ENCODE measurements at places on chromosomes 1 and 21. TPM values are rescaled to one million over a fixed set of nuclear protein-coding genes. Genes with fewer than 3 reads are reported as not detected.

The FMO3 gene
- polyA plus RNA-seq: 1.8 TPM

The RBM11 gene
- 5.3 TPM for polyA plus RNA-seq

The LCE1C gene
- polyA plus RNA-seq: not detected

The CRABP2 gene
- 88.6 TPM for polyA plus RNA-seq

The VASH2 gene
- 35.4 TPM for polyA plus RNA-seq

DNA sequence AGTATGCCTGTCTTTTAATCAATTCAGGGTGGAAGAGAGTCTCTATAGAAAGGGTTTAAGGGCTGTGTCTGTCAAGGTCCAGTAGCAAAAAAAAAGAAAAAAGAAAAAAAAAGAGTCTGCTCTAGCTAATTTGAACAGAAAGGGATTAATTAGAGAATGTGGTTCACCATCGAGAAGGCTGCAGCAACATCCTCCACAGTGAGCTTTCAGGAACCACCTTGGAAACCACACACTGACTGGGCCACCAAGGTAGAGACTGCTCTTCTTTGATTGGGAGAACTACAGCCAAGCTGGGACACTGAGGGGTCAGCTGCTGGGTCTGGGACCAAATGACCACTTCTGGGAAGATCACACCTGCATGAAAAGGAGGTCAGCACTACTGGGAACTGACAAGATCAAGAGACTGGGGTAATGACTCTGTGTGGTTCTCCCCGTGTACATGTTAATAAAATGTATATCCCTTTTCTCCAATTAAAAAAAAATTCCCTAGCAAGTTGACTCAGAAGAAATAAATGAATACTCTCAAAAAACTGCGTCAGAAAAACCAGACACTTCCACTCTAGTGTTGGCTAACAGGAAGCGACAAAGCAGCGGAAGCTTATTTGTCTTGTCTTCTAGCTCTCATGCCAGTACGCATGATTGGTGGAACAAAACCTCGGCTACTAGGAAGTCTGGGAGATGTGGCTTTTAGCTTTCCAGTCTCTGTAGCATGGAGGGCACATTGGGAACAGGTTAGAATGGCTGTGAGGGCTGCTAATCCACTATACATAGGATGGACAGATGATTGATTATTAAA is 60.0 kb upstream of the IVNS1ABP start:
- H3K4me3 ChIP-seq: no peak overlapping the region
- H3K27ac ChIP-seq: peak overlapping the region; percentile 90
- no peaks in the 10 kb centered on the region for H3K36me3 ChIP-seq
- no peak for DNase-seq
- H3K27me3 ChIP-seq: no peaks in the 10 kb centered on the region

- no peaks in the 10 kb centered on the region for H3K36me3 ChIP-seq
- no peak overlapping the region for H3K4me3 ChIP-seq
- H3K27ac ChIP-seq: no peak overlapping the region
- H3K27me3 ChIP-seq: no peaks in the 10 kb centered on the region
These were observed 16.4 kb downstream of the HMGB4 start for GRCh38 chr1:33880305-33880704.

GRCh38 chr1:7379441-7379971 is 391.6 kb upstream of the VAMP3 start:
- no peak overlapping the region for H3K4me3 ChIP-seq
- no peaks in the 10 kb centered on the region for H3K4me1 ChIP-seq
- H3K27me3 ChIP-seq: no peaks in the 10 kb centered on the region

- peaks cover 15% of the 10 kb centered on the region for H3K4me1 ChIP-seq
- H3K4me3 ChIP-seq: peak overlapping the region; percentile 41
- H3K27me3 ChIP-seq: peaks cover 90% of the 10 kb centered on the region
- no peaks in the 10 kb centered on the region for H3K36me3 ChIP-seq
- DNase-seq: no peak
- no peak overlapping the region for H3K27ac ChIP-seq
These were observed 23.0 kb upstream of the DMBX1 start for GRCh38 chr1:46466477-46467182.

DNA sequence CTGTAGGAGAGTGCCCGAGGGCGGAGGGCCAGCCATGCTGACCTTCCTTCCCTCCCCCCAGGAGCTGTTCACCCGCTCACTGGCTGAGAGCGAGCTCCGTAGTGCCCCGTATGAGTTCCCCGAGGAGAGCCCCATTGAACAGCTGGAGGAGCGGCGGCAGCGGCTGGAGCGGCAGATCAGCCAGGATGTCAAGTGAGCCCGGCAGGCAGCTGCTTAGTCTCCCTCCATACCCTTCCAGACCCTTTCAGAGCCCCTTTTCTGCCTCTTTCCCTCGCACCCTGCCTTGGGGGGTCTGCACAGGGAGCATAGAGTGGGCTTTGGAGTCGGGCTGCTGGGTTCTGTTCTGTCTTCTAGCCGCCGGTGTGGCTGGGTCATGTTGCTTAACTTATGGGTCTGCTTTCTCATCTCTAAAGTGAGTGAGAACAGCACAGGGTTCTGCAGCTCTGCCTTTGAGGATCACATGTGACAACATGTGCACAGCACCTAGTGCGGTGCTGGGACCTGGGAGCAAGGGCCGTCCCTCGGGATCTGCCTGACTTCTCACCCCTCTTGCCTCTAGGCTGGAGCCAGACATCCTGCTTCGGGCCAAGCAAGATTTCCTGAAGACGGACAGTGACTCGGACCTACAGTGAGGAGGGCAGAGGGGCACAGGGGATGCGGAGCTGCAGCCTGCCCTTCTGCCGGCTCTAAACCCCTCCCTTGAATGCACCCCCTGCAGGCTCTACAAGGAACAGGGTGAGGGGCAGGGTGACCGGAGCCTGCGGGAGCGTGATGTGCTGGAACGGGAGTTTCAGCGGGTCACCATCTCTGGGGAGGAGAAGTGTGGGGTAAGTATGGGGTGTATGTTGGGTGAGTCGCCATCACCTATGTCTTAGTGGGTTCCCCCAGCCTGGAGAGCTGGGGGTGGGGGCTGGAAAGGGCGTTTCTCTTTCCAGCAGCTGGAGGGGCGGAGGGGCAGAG is 6.2 kb downstream of the AMPD2 start:
- no peaks in the 10 kb centered on the region for H3K36me3 ChIP-seq
- no peaks in the 10 kb centered on the region for H3K27me3 ChIP-seq
- H3K4me3 ChIP-seq: no peak overlapping the region
- H3K27ac ChIP-seq: no peak overlapping the region
- DNase-seq: peak; percentile 58

DNA sequence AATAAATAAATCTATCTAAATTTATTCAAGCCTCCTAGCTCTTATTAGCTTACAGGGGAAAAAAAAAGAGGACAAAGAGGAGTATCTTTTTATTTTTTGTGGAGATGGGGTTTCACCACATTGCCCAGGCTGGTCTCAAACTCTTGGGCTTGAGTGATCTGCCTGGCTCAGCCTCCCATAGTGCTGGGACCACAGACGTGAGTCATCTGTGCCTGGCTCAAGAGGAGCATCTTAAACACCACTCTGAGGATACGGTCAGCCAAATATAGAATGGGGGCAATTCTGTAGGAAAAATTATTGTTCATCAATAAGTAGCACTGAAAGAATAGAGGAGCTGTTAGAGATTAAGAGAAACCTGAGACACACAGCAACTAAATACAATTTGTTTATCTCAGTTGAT is 24.1 kb downstream of the SLC45A3 start:
- H3K27me3 ChIP-seq: no peaks in the 10 kb centered on the region
- H3K4me1 ChIP-seq: peaks cover 4% of the 10 kb centered on the region
- no peak overlapping the region for H3K4me3 ChIP-seq
- no peak overlapping the region for H3K27ac ChIP-seq
- H3K36me3 ChIP-seq: no peaks in the 10 kb centered on the region
- DNase-seq: no peak

DNA sequence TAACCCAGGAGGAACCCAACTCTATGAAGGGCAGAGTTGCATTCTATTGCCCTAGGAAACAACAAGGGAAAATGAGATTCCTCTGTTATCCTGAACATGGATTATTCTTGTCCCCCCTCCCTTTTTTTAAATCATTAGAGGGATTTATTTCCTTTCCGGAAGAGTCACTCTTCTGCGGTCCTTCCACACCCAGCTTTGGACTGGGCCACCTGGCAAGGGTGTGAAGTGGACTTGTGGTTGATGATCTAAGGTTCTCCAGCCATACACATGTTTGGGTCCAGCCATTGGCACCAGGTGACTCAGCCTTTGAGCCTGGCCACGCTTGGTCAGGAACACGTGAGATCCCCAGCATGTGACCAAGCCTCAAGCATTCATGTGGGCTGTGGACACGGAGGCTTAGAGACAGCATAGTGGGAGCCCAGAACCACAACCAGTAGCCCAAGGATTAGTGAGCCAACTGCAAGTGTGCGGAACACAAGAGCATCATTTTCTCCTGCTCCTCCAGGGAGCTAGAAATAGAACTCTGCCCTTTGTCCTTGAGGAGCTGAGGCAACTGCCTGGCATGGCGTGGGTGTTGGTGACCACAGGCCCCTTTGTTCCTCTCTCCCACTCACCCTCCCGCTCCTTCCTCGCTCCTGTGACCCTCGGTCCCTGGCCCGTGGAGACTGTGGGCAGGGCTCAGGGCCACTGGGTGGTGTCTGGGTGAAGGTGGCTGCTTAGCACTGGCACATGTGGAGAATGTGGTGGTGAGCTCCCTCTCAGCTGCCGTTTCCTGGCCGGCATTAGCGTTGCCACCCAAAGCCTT is 50.1 kb downstream of the NENF start:
- no peak overlapping the region for H3K4me3 ChIP-seq
- H3K27me3 ChIP-seq: no peaks in the 10 kb centered on the region
- peaks cover 3% of the 10 kb centered on the region for H3K4me1 ChIP-seq
- no peaks in the 10 kb centered on the region for H3K36me3 ChIP-seq
- H3K27ac ChIP-seq: no peak overlapping the region
- DNase-seq: no peak

- peaks cover 13% of the 10 kb centered on the region for H3K4me1 ChIP-seq
- DNase-seq: no peak
- no peaks in the 10 kb centered on the region for H3K27me3 ChIP-seq
- H3K4me3 ChIP-seq: no peak overlapping the region
These were observed 90.1 kb downstream of the DTL start for GRCh38 chr1:212125654-212126053.

GRCh38 chr1:9744106-9744799 is 79.5 kb downstream of the CLSTN1 start:
- H3K27me3 ChIP-seq: no peaks in the 10 kb centered on the region
- DNase-seq: peak; percentile 76
- no peaks in the 10 kb centered on the region for H3K4me1 ChIP-seq
- peaks cover 74% of the 10 kb centered on the region for H3K36me3 ChIP-seq

DNA sequence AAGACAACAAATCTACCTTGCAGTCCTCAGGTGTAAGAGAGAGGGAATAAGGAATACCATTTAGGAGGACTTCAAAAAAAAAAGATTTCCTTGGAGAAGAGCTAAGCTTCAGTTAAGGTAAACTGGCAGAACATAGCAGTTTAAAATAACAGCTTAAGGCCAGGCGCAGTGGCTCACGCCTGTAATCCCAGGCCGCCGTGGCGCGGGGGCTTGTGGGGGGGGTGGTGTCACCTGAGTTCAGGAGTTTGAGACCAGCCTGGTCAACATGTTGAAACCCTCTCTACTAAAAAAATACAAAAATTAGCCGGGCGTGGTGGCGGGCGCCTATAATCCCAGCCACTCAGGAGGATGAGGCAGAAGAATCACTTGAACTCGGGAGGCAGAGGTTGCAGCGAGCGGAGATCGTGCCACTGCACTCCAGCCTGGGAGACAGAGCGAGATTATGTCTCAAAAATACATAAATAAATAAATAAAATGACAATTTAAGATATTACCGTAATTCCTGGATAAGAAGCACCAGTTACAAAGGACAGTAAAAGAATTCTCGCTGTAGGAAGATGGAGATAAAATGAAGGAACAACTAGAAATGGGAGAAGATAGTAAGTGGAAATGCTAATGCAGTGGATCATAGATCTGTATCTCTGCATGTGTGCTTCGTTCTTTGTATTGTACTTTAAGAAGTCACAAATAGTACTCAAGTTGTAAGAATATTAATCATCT is 1140.2 kb downstream of the NCAM2 start:
- no peaks in the 10 kb centered on the region for H3K27me3 ChIP-seq
- H3K36me3 ChIP-seq: no peaks in the 10 kb centered on the region
- H3K4me1 ChIP-seq: no peaks in the 10 kb centered on the region
- no peak for DNase-seq

DNA sequence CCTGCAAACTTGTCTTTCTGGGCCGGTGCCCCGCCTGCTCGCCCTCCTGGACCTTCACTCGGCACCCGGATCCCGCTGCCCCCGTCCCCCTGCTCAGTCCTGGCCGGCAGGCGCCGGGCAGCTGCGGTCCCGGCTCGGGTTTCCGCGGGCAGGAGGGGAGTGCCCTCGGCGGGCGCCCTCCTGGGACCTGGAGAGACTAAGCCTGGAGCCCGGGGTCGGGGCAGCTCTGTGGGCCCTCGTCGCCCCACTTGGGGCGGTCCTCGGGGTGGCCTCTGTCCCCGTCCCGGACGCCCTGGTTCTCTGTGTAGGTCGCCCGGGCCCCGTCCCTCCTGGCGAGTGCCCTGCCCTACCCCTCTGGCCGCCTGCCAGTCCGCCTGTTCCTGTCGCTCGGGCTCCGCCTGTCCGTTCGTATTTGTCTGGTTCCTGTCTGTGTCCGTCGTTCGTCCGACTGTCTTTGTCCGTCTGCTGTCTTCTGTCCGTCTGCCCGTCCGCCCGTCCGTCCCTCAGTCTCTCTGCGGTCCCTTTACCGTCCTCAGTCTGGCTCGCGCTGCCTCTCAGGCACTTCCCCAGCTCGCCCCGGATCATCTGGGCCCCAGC is 490 bp downstream of the SERINC2 start:
- H3K27me3 ChIP-seq: peaks cover 5% of the 10 kb centered on the region
- no peaks in the 10 kb centered on the region for H3K36me3 ChIP-seq
- H3K27ac ChIP-seq: peak overlapping the region; percentile 82

DNA sequence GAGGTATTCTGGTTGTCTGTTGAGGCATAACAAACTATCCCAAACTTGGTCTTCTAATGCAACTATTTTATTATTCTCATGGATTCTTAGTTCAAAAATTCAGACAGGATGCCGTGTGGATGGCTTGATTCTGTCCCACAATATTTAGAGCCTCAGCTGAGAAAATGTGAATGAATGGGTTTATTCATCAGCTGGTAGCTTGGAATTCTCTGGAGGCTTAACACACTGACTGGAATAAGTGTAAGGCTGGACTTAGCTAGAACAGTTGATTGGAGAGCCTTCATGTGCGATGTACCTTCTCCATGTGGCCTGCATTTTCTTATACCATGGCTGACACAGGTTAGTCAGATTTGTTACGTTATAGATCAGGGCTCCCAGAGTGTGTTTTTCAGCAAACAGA is 30.8 kb downstream of the TNNI3K start:
- no peak overlapping the region for H3K27ac ChIP-seq
- H3K4me1 ChIP-seq: no peaks in the 10 kb centered on the region
- no peaks in the 10 kb centered on the region for H3K36me3 ChIP-seq
- no peak for DNase-seq

- no peak overlapping the region for H3K27ac ChIP-seq
- H3K36me3 ChIP-seq: no peaks in the 10 kb centered on the region
- no peak overlapping the region for H3K4me3 ChIP-seq
- H3K27me3 ChIP-seq: peaks cover 5% of the 10 kb centered on the region
- H3K4me1 ChIP-seq: no peaks in the 10 kb centered on the region
These were observed 481.3 kb downstream of the CAMTA1 start for GRCh38 chr1:7266561-7266960.
